Activated CD8-positive, alpha-beta memory T cell treated with anti-CD3 and anti-CD28 coated beads for 48 hours (primary cell): ENCODE measurements at places on chromosomes 5 and 9.

DNA sequence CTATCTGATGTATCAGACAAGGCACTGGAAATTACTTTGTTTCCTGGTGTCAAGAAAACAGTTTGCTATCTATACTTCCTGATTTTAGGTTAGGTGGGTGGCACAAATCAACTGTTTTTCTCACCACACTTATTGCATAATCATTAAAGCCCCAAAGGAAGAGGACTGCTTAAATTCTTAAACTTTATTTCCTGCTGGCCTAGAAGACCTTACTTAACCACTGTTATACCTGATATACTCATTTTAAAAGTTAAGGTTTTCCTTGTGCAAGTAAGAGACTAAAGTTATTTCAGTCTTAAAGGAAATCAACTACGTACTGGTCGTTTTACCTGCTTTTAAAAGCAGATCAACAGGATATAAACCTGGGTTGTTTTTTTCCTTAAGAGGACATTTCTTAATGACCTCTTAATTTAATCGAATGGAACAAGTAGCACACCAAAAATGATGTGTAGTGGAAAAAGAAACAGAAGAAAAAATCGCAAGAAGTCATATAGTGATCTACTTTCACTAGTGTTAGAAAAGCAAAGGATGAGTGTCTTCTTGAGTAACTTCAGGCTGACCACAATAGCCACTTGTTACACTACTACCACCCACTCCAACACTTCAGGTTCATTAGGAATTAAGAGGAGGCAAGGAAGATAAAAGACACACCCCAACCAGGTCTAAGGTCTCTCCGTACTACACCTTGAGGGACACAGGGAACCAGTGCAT lies 974 bp downstream of the CLINT1 start:
- DNase-seq = no peak

DNA sequence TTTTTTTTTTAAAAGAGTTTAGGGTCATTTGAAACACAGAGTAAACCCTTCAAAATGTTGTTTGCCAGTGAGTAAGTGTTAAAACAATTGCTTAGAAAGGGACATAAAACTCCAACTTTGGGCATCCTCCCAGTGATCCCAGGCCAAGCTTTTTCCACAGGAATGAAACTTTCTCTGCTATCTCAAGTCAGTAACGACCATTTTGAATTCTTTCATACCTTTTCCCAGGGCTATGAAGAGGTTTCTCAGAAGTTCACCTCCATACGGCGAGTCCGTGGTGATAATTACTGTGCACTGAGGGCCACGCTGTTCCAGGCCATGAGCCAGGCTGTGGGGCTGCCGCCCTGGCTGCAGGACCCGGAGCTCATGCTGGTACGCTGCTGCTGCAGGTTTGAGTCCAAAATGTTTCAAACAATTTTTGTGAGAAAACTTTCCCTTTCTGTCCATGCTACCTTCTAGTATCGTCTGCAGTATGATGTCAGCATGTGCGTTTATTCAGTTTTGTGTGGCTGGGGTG lies 16.8 kb downstream of the OTULIN start:
- no peak for DNase-seq

- DNase-seq = no peak
Measured at GRCh38 chr5:163447875-163448274, 10.5 kb downstream of the CCNG1 start.

DNA sequence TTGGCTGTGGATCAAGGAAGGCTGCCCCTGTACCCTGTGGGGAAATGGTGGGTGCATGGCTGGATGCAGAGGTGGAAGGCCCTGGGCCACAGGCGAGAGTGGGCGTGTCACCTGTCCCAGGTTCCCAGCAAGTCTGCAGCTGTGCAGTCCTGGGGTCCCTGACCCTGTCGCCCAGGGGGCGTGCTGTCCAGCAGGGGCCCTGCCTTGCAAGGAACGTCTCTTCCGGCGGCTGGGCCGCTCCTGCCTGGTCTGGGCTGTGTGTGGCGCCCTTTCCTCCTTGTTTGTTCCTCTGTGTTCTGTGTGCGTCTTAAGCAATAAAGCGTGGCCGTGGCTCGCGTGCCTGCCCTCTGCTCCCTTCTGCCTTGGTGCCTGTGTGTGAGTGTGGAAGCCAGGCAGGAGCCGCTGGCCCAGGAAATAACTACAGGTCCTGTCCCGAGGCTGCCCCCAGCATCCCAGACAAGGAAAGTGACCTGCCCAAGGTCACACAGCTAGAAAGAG lies 8.4 kb downstream of the SLC2A6 start:
- no peak for DNase-seq

- peak; percentile 53 for DNase-seq
Measured at GRCh38 chr9:133701321-133701980, 36.7 kb downstream of the SARDH start.

GRCh38 chr5:58666141-58666540 lies 83.3 kb downstream of the RAB3C start:
- DNase-seq = no peak
